ENCODE measurements at places on chromosomes 7 and 10. TPM values are rescaled to one million over a fixed set of nuclear protein-coding genes. Genes with fewer than 3 reads are reported as not detected.
A peak's percentile ranks its signal among the peaks of the same experiment; 100 is the strongest.

DNA sequence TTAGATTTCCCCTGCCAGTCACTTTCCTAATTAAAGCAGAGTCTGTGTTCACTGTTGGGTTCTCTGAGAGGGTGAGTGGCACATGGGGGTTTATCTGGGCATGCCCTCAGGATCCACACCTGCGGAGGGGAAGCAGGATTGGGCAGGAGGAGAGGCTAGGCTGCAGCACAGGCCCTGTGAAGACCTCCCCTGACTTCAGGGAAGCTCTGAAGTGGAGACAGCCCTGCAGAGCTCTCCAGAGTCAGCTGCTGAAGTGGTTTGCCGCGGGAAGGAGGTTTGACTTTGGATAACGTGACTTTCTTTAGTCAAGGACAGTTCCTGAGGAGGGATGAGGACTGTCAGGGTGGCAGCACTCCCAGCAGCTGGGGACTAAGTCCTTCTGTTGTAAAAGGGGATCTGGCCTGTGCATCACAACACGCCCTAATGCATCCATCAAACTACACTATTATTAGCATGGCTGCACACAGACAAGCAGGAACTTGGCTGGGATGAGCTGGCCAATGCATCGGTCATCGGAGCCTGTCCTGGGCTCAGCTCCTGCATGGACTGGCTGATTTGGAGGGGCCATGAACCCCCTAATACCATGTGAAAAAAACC is 50.9 kb upstream of the LEP start:
- no peak for DNase-seq

DNA sequence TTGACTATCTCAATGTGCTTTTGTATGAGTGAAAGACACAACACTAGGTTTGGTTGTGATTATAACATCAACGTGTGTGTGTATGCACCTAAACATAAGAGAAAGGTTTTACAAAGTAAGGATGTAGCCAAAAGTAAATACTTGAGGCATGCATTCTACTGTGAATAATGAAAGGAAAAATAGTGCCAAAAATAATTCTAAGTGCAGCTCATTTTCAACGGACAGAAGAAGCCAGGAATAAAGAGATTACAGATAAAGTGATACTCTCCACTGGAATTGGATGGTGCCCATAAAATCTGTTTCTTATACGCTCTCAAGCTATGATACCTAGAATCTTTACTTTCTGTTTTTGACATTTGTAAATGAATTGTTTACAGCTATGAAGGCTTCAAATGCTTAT is 135.0 kb upstream of the TMEM72 start:
- DNase-seq = no peak

DNA sequence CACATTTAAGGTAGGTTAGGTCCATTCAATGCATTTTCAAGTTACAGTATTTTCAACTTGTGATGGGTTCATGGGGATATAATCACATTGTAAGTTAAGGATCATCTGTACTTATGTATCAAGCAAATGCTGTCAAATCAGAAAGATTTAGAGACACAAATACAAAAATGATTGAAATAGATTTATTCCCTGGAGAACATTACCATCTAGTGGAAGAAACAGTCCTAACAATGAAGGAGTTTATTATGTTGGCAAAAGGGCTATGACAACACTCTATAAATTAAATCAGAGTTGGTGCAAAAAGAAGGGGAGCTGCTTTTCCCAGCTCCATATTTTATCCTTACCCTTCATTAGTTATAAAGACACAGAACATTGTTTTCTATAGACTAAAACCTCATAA is 69.0 kb downstream of the PRSS58 start:
- DNase-seq = peak; percentile 19

GRCh38 chr7:158356454-158356853 is 231.2 kb downstream of the PTPRN2 start:
- DNase-seq = no peak

- no peak for DNase-seq
These were observed 607.8 kb downstream of the PTPRN2 start for GRCh38 chr7:157979636-157980340.

DNA sequence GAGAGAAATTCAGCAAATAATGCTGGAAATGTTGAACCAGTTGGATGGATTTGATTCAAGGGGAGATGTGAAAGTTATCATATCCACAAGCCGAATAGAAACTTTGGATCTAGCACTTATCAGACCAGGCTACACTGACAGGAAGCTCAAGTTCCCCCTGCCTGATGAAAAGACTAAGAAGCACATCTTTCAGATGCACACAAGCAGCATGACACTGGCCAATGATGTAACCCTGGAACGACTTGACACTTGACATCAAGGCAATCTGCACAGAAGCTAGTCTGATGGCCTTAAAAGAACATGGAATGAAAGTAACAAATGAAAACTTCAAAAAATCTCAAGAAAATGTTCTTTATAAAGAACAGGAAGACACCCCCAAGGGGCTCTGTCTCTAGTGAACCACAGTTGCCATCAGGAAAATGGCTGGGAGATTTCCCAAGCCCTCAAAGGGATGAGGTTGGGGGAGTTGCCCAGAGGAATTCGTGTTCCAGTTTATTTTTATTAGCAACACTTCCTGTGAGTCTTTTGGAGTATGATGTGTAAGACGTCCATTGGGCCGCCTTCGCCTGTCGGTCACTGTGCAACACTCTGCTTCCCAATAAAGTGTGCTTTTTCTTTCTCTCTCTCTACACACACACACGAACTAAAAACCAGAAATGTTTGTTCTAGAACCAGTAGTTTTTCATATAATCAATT is 200.0 kb downstream of the HIBADH start:
- no peak for DNase-seq

GRCh38 chr10:662686-663465 is 26.6 kb downstream of the DIP2C start:
- DNase-seq = no peak

NOS3 gene
- 1.1 TPM for total RNA-seq

AFAP1L2 gene
- total RNA-seq = 2.3 TPM

THSD7A gene
- 0.05 TPM for total RNA-seq

C1QL3 gene
- not detected for total RNA-seq

ZNF438 gene
- 0.58 TPM for total RNA-seq
